Activated T-cell treated with anti-CD3 and anti-CD28 coated beads, Interleukin-2, amount 50 U/mL, for 1 hour (primary cell): ENCODE measurements at places on chromosomes 7 and 10.

- no peak for DNase-seq
Measured at GRCh38 chr10:75972491-75973276, 541.3 kb downstream of the LRMDA start.

DNA sequence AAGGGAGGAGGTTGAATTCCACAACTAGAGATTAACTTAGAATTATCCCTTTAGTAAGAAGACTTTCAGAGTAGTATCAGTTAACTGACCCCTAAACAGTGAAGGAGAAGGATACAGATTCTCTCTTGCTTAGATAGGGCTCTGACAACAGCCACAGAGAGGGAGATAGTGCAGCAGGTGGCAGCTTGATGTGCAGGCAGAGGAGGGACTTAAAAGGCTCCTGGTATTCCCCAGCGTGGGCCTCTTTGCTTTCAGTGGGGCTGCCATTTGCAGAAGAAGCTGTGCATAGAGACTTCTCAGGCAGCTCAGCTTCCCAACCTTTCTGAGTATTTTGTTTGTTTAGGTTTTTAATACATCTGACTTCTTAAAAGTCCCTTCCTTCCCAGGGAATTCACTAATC is 16.0 kb downstream of the FZD1 start:
- DNase-seq, result no peak

GRCh38 chr7:154296443-154296842 is 244.2 kb downstream of the DPP6 start:
- DNase-seq, result no peak

GRCh38 chr10:58734116-58734515 is 221.4 kb downstream of the BICC1 start:
- DNase-seq, result no peak

- no peak for DNase-seq
Measured at GRCh38 chr10:101130984-101131961, at the start of gene TLX1. TSS of gene TLX1 (plus strand) at chr10:101131300. CDS start at chr10:101131542, 242 bp downstream.

GRCh38 chr10:128024426-128024825 is 101.8 kb downstream of the MKI67 start:
- DNase-seq, result no peak

DNA sequence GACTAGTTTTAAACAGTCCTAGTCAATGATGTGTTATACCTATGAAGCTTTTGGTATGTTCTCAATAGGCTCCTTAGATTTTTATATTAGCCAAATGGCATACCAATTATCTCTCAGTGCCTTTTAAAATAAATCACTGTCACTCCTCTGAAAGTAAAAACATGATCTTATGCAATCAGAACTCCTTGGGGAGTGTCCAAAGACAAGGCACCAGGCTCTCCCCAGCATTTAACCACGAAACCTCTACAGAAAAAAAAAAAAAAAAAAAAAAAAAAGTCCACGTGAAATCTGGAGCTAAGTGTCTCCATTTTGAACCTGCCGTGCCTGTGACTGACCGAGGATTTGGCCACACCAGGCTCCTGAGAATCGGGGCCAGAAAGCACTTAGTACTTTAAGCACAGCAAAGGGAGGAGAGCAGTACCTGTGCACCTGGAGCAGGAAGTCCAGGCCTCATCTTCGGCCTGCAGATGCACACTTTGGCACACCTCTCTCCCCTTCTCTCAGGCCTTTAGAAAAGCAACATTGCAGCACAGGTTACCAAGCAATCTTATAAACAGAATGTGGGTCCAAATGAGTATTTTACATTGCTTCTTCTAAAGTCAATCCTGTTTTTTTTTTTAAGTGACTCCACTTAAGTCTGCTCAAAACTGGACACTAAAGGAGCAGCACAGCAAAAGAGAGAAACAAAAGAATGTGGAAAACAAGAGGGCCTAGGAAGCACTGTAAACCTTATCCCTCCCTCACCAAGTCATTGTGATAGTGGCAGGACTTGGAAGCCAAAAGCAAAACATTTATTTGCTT is 1.5 kb downstream of the FAM13C start:
- DNase-seq, result no peak

GRCh38 chr10:12165999-12166775 is 29.5 kb downstream of the NUDT5 start:
- DNase-seq, result no peak

GRCh38 chr7:94655126-94655847 is 646 bp downstream of the SGCE start:
- peak; percentile 20 for DNase-seq

GRCh38 chr10:94879214-94879613 is 59.2 kb upstream of the CYP2C9 start:
- DNase-seq, result no peak

DNA sequence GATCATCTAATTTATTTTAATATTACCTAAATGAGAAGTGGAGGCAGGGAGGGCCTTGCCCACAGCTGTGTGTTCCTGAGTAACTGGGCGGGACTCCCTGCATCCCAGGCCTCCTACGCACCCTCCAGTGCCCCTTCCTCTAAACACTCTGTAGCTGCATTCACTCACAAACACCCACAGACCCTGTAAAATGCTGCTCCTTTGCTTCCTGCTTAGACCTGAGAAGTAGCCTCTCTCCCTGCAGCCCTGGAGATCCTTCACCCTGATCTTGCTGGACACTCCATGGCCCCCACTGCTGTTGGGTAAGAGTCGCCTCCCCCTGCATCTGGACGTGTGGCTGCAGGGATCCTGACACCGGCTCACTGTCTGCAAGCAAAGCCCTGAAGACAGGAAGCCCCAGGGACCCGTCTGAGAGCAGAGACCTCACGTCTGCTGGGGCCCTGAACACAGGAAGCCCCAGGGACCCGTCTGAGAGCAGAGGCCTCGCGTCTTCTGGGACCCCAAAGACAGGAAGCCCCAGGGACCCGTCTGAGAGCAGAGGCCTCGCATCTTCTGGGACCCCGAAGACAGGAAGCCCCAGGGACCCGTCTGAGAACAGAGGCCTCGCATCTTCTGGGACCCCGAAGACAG is 589.8 kb downstream of the DNAJB6 start:
- DNase-seq, result no peak

DNA sequence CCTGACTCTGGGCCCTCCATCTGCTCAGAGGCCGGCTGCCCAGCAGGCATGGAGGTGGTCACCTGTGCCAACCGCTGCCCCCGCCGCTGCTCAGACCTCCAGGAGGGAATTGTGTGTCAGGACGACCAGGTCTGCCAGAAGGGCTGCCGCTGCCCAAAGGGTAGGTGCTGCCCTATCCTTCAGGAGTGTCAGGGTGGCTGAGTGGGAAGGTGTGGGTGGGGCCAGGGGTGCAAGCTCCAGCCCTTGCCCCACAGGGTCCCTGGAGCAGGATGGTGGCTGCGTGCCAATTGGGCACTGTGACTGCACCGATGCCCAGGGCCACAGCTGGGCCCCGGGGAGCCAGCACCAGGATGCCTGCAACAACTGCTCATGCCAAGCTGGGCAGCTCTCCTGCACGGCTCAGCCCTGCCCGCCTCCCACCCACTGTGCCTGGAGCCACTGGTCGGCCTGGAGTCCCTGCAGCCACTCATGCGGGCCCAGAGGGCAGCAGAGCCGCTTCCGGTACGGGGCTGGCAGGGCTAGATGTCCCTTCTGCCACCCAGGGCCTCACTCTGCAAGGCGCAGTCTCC is 17.5 kb upstream of the ZNF862 start:
- DNase-seq, result no peak

DNA sequence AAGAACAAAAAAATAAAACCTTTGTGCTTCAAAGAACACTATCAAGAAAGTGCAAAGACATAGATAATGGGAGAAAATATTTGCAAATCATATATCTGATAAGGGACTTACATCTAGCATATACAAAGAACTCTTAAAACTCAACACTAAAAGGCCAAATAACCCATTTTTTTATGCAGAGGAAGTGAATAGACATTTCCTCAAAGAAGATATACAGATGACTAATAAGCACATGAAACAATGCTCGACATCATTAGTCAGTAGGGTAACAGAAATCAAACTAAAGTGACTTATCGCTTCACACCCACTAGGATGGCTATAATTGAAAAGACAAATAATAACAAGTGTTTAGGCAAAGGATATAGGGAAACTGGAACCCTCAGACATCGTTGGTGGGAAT is 78.0 kb downstream of the MALSU1 start:
- DNase-seq, result no peak

- peak; percentile 77 for DNase-seq
Measured at GRCh38 chr7:150988230-150989226, 2.3 kb upstream of the NOS3 start.

DNA sequence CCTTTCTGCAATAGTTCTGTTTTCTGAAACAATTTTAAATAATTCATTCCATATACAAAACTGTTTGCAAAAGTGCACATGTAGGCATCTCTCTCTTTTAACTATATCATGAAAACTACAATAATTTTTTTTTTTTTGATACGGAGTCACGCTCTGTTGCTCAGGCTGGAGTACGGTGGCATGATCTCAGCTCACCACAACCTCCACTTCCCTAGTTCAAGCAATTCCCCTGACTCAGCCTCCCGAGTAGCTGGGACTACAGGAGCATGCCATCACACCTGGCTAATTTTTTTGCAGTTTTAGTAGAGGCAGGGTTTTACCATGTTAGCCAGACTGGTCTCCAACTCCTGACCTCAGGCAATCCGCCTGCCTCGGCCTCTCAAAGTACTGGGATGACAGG is 44.0 kb upstream of the SEMA3A start:
- no peak for DNase-seq

- no peak for DNase-seq
Measured at GRCh38 chr7:86668315-86668714, 24.6 kb downstream of the GRM3 start.

- DNase-seq, result no peak
Measured at GRCh38 chr7:42627101-42627500, 284.8 kb downstream of the C7orf25 start.

DNA sequence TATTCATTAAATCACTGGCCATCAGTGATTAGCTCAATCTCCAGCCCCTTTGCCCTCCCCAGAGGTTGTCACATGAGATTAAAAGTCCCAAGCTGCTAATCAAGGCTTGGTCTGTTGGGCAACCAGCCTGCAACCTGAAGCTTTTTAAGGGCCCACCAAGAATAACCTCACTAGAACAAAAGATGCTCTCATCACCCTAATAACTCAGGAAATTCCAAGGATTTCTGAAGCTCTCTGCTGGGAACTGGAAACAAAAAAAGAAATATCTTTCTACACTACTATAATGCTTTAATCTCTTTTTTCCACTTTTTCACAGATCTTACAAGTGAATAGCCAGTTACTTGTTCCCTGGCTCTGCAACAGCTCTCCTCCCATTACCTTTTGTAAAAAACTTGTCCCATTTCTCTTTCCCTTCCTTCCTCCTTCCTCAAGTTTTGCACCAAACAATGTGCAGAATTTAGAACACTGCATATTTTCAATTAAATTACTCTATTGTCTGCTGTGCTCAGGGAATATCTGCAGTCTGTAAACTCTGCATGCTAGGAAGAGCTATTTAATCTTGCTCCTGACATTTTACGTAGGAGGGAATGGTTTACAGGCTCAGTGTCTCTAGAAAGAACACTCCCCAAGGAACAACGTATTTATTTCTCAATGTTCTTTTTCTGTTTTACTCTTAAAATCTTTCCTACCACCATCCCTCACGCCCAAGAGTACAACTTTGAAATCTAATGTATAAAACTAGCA is 169.1 kb downstream of the IMMP2L start:
- DNase-seq, result no peak

- no peak for DNase-seq
Measured at GRCh38 chr7:23970193-23970592, 260.2 kb downstream of the STK31 start.

DNA sequence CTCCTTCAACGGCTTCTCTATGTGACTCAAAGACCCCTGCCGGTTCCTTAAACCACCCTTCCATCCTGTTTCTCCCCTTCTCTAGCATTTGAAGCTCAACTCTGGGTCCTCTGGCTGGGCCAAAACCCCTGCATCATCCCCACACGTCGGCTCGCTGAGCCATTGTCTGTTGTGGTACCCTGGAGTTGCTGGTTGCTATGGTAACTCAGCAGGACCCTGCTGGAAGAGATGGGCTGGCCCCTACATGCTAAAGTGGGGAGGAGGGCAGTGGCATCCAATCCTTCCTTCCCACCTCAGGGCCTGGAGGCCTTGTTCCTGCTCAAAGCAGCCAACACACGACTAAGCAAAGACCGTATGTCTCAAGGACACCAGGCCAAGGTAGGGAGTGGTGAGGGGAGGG is 452.5 kb downstream of the PLXNA4 start:
- DNase-seq, result no peak

DNA sequence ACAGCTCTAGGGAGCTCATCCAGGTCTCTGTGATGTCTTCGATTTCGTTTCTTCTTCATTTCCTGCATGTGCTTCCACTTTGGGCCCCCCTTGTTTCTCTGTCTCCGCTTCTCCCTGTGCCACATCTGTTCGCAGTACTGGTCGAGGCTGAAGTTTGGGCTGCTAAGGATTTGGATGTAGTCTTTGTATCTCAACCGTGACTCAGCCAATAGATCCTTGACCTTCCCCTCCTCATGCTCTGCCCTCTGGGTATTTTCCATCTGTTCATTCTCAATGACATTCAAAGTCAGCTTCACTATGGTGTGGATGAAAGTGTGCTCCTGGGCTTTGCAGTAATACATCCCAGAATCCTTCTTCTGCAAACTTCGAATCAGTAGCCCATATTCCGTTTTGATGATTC is 187.4 kb downstream of the SEMA3D start:
- DNase-seq, result no peak

GRCh38 chr10:128657548-128657947 is 531.3 kb upstream of the MKI67 start:
- DNase-seq, result no peak

GRCh38 chr7:27602766-27603165 is 59.9 kb downstream of the HIBADH start:
- no peak for DNase-seq

DNA sequence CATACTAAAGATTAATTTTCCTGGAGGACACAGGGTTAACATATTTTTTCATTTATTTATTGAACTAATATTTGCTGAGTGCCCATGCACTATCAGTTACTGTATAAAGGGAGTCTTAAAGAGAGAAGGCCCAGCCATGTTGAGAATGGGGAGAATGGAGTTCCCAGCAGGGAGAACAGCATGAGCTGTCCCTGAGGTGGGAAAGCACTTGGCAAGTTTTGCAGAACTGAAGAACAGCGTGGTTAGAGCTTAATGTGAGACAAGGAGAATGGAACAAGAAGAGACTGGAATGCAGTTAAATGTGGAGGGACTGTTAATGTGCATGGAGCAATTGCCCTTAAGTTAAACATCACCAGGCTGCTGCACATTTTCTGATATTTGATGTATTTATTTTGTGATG is 435.4 kb downstream of the SUGCT start:
- DNase-seq, result no peak

DNA sequence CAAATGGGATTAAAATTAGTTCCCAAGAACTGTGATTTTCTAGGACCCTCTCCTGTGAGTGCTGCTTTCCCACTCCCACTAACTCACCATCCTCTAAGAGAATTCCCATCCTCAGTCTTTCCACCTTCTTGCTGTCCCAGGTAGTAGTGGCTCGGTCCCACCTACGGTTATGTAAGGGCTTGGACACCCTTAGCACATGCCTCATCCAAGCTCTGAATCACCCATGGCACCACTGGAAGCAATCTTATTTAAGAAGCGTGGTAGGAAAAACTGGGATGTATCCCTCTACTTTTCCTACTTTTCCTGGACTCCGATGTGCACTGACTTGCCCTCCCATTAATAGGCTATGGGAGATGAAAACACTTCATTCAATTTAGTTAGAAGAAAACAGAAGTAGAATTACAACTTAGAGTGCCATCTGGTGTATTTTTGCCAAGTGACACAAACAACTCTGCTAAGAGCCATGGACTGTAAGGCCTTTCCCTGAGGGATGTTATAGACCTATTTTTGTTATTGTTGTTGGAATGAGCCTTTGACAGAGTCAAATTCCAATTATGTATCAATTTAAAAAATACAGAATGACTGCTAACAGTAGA is 13.7 kb upstream of the ANKRD22 start:
- DNase-seq, result no peak

- DNase-seq, result no peak
Measured at GRCh38 chr7:154577141-154577873, 425.6 kb downstream of the PAXIP1 start.
